Activated CD4-positive, alpha-beta T cell treated with anti-CD3 and anti-CD28 coated beads for 36 hours (primary cell): ENCODE measurements at places on chromosomes 6 and 20. TPM values are rescaled to one million over a fixed set of nuclear protein-coding genes. Genes with fewer than 3 reads are reported as not detected.
A peak's percentile ranks its signal among the peaks of the same experiment; 100 is the strongest.

DNA sequence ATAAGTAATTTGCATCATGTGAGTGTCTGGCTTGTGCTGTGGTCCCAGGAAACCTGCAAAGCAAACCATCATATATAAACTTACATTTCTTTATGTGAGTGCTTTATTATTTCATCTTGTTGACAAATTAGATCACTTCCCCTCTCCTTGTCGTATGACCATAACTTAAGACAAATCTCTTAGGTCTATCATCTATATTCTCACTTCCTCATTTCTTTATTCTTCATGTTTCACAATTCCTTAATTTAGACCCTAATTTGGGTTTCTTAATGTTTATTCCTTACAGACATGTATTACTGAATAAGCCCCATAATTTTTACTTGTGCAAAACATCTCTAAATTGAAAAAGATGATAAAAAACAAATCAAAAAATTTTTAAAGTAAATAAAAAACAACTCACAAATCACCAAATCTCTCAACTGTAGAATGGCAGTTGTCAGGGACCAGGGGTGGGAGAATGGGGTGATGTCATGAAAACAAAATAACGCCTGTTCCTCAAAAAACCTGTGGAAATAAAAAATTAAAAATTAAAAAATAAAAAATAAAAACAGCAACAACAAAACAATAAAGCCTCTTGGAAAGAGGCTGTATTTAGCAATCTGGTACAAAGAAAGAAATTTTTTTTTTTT is 49.5 kb upstream of the FBXO30 start:
- DNase-seq = no peak
- H3K4me3 ChIP-seq = no peak overlapping the region
- H3K36me3 ChIP-seq = peaks cover 9% of the 10 kb centered on the region
- H3K4me1 ChIP-seq = peaks cover 29% of the 10 kb centered on the region
- no peak overlapping the region for H3K27ac ChIP-seq
- H3K27me3 ChIP-seq = no peaks in the 10 kb centered on the region

Gene HLA-DRB1
- total RNA-seq = 16.6 TPM

Gene BHLHE23
- total RNA-seq = not detected

- DNase-seq = peak; percentile 34
- no peak overlapping the region for H3K4me3 ChIP-seq
- H3K36me3 ChIP-seq = peaks cover 48% of the 10 kb centered on the region
Observed at GRCh38 chr6:35473075-35473849, 5.1 kb downstream of the RPL10A start.
